ENCODE measurements at places on chromosomes 7 and 10. TPM values are rescaled to one million over a fixed set of nuclear protein-coding genes. Genes with fewer than 3 reads are reported as not detected.

The CFAP70 gene
- not detected for polyA plus RNA-seq

The ANKRD30A gene
- not detected for polyA plus RNA-seq

The SEMA3C gene
- not detected for polyA plus RNA-seq

The GDF2 gene
- polyA plus RNA-seq: not detected

The AZGP1 gene
- not detected for polyA plus RNA-seq

The CPA4 gene
- not detected for polyA plus RNA-seq

The TRIM73 gene
- polyA plus RNA-seq: 0.69 TPM

The CRCP gene
- 62.2 TPM for polyA plus RNA-seq

The CPEB3 gene
- 1.1 TPM for polyA plus RNA-seq

The FFAR4 gene
- polyA plus RNA-seq: not detected

The OPN1SW gene
- polyA plus RNA-seq: not detected

The ODAD2 gene
- not detected for polyA plus RNA-seq

The NXPH1 gene
- not detected for polyA plus RNA-seq

The MUC12 gene
- 0.96 TPM for polyA plus RNA-seq

The TMEM26 gene
- polyA plus RNA-seq: not detected

The CTAGE6 gene
- polyA plus RNA-seq: not detected

The FOXP2 gene
- not detected for polyA plus RNA-seq

The DLX5 gene
- not detected for polyA plus RNA-seq

The TAS2R5 gene
- polyA plus RNA-seq: not detected

The CASTOR2 gene
- polyA plus RNA-seq: 1.4 TPM

The NUDT5 gene
- 59.6 TPM for polyA plus RNA-seq

Data from immature natural killer cell (primary cell).